ENCODE measurements at places on chromosomes 7 and 10.
A peak's percentile ranks its signal among the peaks of the same experiment; 100 is the strongest.

DNA sequence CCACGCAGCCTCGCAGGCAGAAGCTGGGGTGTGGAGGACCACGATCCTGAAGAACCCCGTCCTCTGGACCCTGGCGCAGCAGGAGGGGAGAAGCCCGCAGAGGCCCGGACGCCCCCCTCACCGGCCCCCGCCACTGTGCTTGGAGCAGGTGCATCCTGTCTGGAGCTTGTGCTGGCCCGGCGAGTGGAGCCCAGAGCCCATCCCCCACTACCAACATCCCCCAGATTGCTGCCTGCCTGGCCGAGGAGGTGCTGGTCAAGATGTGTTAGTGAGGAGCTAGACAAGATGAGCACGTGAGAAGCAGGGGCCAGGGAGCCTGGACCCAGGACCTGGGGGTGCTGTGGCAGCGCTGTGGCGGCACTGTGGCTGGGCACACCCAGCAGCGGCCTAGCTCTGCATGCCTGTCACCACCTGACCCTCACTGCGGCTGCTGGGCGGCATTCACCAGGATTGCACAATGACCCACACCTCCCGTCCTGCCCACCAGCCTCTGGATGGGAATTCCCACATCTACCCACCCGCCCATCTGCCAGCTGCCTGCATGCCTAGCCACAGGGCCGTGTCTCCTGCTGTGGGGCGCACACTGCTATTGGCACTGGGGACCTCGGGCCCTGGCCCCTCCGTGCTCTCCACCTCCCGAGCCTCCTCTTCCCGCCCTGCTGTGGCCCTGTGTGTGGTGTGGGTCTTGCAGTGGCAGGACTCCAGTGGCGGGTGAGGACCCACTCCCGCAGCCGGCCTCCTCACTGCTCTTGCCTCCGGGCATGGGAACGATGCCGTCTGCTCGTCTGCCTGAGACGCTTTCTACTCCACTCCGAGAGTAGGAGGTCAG, 11.8 kb downstream of the GPR146 start:
- no peak for DNase-seq

GRCh38 chr10:11245981-11246590, 228.4 kb downstream of the CELF2 start:
- DNase-seq, result no peak

- no peak for DNase-seq
Measured at GRCh38 chr7:151792086-151792485, 84.8 kb downstream of the PRKAG2 start.

GRCh38 chr10:122135251-122136025, 135.7 kb upstream of the BTBD16 start:
- DNase-seq, result no peak

DNA sequence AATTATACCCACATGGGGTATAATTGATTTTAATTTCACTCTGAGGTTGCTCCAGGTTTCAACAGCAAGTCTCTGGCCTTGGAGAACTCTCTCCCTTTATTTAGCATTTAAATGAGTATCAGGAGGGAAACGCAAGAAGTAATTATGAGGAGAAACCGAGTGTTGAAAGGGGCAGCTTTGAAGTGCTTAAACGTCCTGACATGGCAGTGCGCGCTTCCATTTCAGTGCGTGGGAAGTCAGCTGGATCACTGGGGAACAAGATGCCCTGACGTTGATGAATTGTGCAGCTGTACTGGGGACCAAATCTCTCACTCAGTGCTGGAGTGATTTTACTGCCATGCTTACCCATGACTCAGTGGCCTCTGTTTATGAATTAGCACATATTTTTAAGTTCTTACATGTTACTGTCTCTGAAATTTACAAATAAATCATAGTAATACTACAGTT, 106.0 kb upstream of the PRR15 start:
- peak; percentile 27 for DNase-seq

- no peak for DNase-seq
Measured at GRCh38 chr7:155509725-155510551, 36.4 kb downstream of the CNPY1 start.

- DNase-seq, result no peak
Measured at GRCh38 chr10:131196176-131196885, 115.2 kb downstream of the TCERG1L start.

GRCh38 chr7:2156756-2157472, 75.8 kb downstream of the MAD1L1 start:
- no peak for DNase-seq

- DNase-seq, result no peak
Measured at GRCh38 chr10:72073708-72074573, 14.4 kb downstream of the SPOCK2 start.

DNA sequence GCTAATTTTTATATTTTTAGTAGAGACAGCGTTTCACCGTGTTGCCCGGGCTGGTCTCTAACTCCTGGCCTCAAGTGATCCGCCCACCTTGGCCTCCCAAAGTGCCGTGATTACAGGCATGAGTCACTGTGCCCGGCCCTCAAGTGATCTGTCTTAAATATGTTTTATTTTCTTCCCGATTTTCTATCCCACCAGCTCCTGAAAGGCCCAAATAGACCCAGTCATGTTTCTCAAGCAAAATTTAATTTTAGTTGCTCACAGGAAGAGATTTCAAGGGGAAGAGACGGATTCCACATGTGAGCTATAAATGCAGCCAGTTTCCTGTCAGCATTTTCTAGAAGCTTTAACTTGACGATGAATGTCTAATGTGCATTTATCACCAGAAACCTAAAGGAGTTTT, 12.0 kb downstream of the DENND10 start:
- DNase-seq, result no peak

DNA sequence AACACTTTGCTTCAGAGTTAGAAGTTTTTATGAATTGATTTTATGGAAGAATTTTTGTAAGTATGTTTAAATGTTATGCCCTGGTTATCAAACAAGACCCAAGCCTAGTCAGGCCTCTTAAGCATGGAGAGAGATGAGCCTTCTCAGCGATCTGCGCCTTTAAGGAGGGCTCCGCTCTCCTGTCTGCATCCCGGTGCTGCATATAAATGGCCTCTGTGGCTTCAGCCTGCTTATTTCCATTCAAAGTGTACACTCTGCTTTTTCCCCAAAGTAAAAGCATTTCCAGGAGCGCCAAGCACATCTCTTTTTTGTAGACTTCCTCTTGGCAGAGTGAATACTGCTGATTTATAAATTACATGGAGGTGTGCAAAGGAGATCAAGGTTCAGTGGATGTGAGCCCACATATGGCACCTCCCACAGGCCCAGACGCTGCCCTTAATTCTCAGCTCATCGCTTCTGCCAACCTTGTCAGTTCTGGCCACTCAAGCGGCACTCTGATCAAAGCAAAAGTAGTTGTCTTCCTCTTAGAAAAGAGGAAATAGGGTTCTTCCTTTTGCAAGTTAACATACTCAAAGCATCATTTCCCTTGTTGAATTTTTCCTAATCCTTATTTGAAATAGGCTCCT, 70.0 kb upstream of the SFMBT2 start:
- no peak for DNase-seq

GRCh38 chr10:5547931-5548660, 23.3 kb downstream of the CALML3 start:
- DNase-seq, result no peak

DNA sequence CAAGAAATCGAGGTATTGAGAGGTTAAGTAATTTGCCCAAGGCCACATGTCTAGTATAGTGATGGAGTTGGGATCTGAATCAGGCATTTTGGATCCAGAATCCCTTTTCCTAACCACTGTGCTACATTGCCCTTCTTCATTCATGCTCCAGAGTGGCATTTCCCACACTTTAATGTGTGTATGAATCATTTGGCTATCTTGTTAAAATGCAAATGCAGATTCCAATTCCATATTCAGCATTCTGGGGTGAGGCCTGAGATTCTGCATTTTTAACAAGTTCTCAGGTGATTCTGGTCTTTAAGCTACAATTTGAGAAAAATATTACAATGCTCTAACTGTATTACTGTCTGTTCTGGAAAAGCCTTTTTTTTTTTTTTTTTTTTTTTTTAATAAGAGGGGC, 631.3 kb downstream of the PHTF2 start:
- DNase-seq, result no peak

DNA sequence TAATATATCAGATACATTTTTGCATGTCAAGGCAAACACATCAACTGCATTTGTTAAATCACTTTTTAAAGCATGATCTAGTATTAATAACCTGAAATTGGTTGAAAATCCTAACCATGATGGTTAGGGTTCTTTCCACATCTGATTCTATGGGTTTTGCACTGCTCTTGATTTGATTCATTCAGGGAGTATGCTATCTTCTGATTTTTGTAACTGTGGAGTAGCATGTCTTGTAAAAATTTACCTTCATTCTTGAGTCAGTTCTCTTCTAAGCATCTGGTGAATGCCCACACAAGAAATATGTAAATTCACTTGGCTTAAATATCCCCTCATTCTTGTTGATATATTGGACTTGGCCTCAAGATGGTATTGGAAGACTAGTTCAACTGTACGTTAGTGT, 178.7 kb downstream of the KLF6 start:
- DNase-seq, result no peak

- DNase-seq, result no peak
Measured at GRCh38 chr7:40761762-40762560, 627.2 kb downstream of the SUGCT start.

DNA sequence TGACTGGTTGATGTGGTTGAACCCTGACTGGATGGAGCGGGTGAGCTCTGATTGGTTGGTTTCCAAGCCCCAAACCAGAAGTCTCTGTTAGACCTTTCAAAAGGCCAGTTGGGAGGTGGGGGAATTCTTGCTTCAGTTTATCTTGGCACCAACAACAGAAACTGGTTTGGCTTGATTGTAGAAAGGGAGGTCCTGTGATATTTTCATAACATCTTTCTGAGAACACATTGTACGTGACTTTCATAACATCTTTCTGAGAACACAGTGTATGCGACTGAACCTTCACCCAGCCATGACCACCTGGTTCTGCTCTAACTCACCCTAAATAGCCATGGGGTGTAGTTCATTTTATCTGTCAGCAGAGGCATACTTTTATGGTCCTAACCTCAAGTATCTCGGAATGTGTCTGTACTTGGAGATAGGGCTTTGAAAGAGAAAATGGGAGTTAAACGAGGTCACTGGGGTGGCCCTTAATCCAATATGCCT, 88.3 kb downstream of the GALNT17 start:
- DNase-seq, result no peak

- DNase-seq, result no peak
Measured at GRCh38 chr10:70528741-70529362, 50.3 kb downstream of the PALD1 start.

DNA sequence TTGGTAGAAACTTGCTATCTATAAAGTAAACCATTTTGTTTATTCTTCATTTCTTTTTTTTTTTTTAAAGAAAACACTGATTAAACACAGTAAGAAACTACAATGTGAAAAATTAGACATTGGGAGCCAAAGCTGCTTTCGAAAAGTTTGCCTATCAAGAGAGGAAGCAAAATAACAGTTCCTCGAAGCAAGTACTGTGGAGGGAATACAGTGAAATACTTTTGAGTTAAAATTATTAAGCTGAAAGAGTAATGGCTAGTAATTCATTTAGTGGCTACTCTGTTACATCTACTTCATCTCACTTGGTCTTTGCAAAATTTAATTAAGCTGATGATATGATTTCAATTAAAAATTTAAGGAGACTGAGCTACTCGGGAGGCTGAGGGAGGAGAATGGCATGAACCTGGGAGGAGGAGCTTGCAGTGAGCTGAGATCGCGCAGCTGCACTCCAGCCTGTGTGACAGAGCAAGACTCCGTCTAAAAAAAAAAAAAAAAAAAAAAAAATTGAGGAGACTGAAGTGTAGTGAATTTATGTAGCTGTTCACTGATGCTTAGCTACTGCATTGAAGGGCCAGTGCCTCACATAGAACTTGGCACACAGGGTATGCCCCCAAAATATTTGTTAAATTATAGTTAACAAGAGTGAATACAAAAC, 982.1 kb upstream of the MBL2 start:
- DNase-seq, result no peak

- no peak for DNase-seq
Measured at GRCh38 chr10:16845248-16845647, 28.0 kb upstream of the RSU1 start.

DNA sequence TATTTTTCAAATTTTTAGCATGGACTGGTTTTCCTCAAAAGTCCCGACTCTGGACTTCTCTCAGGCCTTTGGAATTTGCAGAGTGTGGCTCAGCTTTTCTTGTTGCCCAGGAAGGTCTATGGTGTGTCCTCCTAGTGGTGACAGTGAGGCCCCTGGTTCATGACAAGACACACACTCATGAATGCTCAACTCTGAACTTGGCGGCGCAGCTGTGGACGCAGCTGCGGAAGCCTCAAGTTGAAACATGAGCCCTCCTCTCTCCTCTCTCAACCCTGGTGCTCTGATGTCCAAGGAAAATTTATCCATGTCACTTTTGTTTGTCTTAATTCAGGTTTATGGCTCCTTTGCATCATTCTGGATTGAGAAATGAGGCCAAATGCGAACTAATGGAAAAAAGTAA, 183.9 kb downstream of the HECW1 start:
- DNase-seq, result no peak

GRCh38 chr10:22690614-22691431, 23.6 kb downstream of the PIP4K2A start:
- no peak for DNase-seq

GRCh38 chr7:48427671-48428070, 256.4 kb downstream of the ABCA13 start:
- DNase-seq, result no peak

DNA sequence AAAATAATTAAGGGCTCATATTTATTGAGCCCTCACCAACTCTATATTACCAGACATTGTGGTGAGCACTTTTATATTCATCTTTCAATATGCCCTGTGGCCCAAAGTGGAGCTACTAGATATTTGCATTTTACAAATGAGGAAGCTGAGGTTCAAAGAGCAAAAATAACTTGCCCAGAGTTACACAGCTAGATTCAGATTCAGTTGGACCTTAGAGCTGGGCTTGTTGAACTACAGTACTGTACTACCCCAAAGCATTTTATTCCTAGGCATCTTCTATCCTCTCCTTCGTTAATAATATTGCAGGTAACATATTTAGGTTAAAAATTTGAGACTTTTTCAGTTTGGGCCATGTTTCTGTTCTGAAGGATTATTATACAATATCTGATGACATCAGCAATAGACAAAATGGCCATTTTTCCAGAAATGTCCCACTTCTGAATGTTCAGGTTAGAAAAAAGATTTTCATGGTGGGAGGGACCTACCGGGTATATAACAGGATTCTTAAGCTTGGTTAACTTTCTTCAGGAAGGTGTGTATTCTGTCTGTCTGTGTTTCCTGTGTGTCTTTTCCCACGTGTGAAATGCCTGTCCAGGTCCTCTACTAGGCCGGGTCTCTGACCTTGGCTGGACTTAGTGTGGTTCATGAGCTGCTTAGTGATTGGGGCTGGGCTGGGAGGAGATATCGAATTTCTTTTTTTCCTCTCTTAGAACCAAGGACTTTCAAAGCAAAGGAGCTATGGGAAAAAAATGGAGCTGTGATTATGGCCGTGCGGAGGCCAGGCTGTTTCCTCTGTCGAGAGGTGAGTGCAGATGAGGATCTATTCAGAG, 13.6 kb downstream of the PRXL2A start:
- DNase-seq, result no peak

Data from nucleus accumbens (tissue), 56 donors.